ENCODE measurements at places on chromosomes 12 and 14.
A peak's percentile ranks its signal among the peaks of the same experiment; 100 is the strongest.

- no peak for DNase-seq
These were observed 150.0 kb downstream of the GPR65 start for GRCh38 chr14:88154926-88155325.

DNA sequence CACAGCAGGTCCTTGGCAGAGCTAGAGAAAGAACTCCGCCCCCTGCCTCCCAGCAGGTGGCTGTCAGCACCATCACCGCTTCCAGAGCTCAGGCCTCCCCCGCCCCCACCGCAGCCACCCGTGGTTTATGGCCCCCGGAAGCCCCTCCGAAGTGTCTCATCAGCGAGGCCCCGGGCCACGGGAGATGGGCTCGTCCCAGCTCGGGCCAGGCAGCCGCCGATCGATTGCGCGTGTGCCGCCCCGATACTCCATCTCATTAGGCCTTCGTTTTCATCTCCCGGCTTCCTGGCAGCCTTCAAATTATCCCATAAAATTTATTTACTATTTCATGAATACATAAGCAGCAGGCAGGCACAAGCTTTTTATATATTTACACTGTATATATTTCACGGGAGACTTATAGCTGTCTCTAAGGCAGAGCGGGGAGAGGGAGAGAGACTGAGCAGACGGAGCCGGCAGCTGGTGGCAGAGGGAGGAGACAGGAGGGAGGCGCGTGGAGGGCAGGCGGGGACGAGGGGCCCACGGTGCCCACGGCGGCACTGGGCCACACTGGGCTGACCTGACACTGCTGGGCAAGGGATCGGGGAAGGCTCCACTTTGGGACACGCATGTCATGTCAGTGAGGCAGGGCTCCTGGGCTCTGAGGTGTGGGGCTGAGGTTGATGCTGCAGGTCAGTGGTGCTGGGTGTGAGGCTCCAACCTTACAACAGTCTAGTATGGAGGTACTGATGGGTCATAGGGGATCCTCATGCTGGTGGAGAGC is 241.2 kb downstream of the RBM19 start:
- DNase-seq: no peak

DNA sequence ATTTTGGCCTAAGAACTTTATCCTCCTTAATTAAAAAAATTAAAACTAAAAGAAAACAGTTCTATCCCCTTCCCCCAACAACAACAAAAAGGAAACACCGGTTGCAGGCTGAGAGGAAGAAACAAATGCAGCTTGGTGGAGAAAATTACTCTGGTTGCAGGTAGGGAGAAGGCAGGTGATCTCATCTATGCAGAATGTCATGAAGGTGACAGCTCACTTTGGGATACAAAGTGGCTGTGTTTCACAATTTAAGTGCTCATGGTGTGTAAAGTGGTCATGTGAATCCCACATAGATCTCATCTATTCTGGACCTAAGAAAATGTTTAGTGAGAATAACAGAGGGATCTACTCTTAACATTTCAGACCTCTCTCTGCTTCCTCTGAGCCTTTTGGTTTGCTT is 219.7 kb upstream of the PKP2 start:
- no peak for DNase-seq

- no peak for DNase-seq
These were observed 25.3 kb upstream of the TMEM260 start for GRCh38 chr14:56554301-56554700.

- DNase-seq: no peak
These were observed 47.4 kb upstream of the DICER1 start for GRCh38 chr14:95204705-95205104.

GRCh38 chr12:43069768-43070221 is 480.2 kb upstream of the PRICKLE1 start:
- DNase-seq: no peak

GRCh38 chr12:124194264-124194892 is 100.5 kb upstream of the RFLNA start:
- peak; percentile 21 for DNase-seq

DNA sequence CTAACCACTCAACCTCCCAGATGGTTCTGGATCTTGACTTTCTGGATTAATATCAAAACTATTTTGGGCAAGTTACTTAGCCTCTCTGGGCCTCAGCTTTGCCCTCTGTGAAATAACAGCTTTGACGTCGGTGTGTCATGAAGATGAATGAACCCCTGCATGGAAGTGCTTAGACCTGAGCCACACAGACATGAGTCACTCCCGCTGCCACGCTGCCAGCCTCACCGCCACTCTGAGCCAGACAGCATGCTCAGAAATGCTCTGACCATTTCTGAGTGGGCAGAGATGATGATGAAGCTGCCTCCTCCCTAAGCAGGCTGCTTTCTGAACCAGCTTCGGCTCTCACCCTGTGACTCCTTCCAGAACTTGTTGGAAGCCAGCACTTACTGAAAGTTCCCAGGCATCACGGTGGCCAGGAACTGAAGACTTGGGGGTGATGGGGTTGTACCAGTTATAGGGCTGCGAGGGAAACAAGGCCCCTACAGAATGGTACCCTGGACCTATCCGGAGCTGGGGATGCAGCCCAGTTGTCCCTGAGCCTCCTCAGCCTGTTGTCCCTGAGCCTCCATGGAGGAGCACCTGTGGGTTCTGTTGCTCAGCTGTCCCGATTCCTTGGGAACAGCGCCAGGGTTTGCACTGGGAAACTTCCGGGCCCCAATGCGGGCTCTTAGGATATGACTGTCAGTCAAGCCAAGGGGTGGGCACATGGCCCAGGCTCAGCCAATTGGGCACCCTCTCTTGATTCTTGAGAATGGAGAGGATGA is 2.0 kb upstream of the CCDC197 start:
- no peak for DNase-seq

GRCh38 chr14:33584697-33585096 is 366.2 kb downstream of the EGLN3 start:
- DNase-seq: no peak

- no peak for DNase-seq
These were observed 55.1 kb downstream of the TRAFD1 start for GRCh38 chr12:112180422-112180821.

GRCh38 chr12:6735448-6736191 is 11.8 kb downstream of the COPS7A start:
- DNase-seq: peak; percentile 63

DNA sequence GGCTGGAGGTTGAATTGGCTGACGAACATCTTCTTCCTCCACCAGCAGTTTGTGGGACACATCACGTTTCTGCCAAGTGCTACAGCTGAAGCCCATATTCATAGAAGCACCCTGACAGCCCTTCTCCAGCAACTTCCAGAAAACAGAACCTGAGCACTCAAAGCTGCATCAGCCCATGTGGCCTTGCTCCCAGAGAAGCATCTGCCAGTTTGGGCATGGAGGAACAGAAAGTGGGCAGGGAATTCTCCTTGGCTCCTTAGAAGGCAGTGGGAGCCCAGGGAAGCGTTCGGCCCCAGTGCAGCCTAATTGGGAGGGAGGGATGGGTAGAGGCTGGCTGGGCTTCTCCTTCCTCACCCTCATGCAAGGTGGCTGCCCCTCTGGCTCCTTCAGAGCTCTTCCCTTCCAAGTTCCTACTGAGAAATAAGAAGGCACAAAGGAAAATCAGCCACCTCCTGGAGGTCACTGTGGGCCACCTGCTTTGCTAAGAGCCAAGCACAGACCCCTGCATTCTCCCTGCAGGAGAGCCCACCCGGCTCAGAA is 4.1 kb upstream of the NGB start:
- no peak for DNase-seq

DNA sequence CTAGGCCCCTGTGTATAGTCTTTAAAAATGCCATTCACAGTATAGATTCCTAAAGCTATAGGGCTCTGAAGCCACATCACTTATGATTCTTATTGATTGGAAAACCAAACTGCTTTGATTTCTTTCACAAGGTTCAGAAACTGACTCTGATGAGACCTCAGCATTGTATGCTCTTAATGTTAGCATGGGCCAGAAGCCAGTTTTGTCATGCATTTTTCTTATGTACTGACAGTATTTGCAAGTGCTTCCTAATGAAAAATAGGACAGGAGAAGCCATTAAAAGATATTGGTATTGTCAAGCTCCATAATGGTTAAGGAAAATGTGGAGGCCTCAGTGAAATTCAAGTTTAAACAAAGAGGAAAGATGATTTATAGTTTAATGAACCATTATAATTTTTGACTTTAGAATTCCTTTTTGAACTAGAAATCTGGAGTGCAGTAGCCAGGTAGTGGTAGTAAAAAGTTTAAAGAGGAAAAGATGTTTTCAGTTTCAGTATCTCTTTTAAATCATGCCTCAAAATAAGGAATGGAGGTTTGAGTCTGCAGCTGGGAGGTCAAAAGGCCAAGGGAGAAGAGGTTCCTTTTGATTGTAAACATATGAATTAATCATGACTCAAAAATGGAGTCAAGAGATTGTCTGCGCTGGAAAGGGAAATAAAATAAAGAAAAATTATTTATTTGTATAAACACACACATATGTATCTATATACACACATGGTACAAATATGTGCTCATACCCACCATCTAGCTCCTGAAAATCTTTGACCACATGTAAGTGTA is 388.1 kb upstream of the PRICKLE1 start:
- DNase-seq: no peak

GRCh38 chr12:52243856-52244614 is 11.0 kb downstream of the KRT7 start:
- peak; percentile 45 for DNase-seq

- no peak for DNase-seq
These were observed 25.2 kb downstream of the SRGAP1 start for GRCh38 chr12:63869656-63870055.

- DNase-seq: no peak
These were observed 69.6 kb upstream of the KRAS start for GRCh38 chr12:25320123-25321006.

DNA sequence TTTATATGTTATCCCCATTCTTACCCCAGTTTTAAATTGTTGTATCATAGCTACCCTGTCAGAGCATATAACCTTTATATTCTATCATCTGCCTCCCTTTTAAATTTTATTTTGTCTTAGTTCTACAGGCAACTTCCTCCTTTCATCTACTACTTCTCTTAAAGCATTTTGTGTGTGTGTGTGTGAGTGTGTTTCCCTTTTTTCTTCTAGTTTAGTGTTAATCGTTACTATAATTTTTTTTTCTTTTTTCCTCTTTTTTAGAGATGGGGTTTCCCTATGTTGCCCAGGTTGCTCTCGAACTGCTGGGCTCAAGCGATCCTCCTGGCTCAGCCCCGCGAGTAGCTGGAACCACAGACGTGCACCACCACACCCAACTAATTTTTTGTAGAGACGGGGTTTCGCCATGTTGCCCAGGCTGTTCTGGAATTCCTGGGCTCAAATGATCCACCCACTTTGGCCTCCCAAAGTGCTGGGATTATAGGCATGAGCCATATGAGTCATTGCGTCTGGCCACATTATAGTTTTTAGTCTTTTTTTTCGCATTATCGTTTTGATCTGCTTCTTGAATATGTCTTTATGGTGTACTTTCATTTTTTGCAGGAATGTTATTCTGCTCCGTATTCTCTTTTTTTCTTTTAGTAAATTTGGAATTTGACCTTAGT is 33.1 kb upstream of the FBXO34 start:
- no peak for DNase-seq

DNA sequence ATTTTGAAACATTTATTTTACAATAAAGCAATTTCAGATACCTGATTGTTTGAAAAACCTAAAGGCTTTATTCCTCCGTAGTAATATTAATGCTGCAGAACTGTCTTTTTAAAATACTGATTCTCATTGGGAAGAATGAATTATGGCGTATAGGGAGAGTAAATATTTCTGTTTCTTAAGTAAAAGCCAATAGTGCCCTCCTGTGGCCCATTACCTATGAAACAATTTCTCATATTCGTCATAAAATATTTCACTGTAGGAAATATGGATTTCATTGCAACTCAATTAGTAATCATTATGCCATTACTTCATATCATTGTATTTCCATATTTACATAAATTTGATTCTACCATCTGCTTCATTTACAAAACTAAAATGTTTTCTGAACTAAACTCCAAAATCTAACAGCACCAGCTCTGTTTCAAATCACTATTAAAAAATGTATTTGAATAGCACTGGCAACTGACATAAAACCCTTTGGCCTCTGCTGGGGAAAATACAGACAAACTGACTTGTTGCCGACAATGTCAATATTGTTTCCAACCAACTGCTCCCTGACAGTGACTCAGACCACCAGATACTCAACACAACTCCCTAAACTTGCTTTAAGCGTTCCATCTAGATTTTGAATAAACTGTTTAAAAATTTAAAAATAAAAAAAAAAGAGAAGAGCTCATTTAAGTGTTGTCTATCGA is 290.3 kb downstream of the NAV3 start:
- DNase-seq: peak; percentile 11

DNA sequence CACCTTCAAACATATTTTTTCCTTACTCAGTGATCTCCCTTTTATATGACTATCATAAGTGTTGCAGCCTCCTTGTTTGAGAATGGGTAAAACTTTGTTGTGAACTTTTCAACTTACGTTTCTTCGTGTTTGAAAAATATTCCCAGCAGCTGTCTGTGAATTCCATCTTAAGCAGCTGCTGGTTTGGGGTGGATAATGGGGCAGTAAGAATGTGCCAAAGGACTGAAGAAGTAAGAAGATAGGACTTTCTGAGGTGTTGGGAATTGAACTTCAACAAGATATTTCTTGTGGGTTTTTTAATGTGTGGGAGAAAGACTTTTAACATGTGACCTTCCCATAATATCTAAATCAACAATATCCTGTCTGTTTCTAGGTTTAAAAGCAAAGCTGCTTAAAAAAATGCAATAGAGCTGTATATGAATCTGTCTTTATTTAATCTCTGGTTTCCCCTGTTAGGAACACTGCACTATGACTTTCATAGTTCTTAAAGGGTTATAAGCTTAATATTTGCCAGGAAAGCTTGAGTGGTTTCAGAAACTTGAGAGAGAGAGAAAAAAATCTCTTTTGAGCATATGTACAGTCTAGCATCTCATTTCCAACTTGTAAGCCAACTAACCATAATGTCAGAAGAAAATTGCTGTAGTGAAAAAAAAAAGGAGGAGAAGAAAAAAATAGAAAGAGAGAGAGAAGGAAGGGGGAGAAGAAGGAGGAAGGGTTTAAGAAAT is 1659.2 kb upstream of the FLRT2 start:
- no peak for DNase-seq

- peak; percentile 61 for DNase-seq
These were observed 304.1 kb upstream of the SSTR1 start for GRCh38 chr14:37903343-37904191.

DNA sequence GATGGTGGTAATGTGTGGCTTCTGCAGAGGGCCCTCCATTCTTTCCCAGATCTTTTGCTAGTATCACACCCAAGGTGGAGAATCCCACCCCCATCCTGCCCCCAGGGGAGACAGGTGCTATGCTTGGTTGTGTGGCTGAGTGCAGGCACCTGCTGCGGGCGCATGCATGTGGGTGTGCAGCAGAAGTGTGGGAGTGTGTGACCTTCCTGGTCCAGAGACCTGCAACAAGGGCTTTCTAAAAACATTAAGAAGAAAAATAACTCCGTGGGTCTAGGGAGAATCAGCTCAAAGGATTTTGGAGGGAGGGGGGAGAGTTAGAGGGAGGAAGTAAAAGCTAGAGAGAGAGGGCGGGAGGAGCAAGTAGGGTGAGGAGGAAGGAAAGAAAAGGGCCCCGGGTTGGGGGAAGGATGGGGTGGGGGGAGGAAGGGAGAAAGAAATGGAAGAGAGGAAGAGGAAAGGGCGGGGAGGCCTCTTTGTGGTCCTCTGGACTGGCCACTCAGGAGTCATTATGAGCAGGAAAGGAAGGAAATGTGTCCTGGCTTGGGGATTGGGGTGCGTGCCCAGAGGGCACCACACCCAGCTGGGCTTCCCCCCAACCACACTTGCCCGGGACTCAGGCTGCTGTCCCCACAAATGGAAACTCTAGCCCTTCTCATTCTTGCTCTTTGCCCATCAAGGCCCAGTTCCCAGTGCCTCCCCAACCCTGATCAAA is 3.1 kb upstream of the FIGNL2 start:
- no peak for DNase-seq

- DNase-seq: no peak
These were observed 4.3 kb downstream of the NAP1L1 start for GRCh38 chr12:76080017-76080728.

Measured in small intestine (tissue), 16 donors.